ENCODE measurements at places on chromosomes 2 and 18.

DNA sequence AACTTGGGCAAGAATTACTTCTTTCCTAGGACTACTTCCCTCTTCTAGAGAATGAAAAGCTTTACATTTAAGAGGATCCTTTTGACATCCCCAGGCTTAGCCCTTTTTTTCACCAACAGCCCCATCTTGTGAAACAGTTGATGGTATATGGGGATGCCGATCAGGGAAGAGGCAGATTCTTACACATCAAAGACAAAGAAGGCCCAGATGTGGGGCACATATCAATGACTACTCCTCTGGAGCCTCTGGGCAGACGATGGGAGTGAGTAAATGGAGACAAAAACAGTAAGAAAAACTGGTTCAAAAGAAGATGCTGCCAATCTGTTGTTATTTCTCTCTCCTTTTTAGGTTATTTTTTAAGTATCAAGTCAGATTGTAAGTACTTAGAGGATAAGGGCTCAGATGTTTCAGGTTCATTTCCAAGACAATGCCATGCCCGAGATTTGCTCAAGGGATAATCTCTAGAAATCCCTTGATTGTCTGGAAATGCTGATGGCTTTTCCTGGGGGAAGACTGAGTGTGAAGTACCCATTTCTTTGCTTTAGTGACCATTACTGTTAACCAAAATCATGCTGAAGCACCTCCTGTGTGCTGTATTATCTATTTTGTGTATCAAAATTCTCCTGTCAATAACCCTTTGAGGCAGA, 117.5 kb downstream of the EPHA4 start:
- H3K4me1 ChIP-seq: no peaks in the 10 kb centered on the region
- H3K27ac ChIP-seq: no peak overlapping the region
- H3K4me3 ChIP-seq: no peak overlapping the region

DNA sequence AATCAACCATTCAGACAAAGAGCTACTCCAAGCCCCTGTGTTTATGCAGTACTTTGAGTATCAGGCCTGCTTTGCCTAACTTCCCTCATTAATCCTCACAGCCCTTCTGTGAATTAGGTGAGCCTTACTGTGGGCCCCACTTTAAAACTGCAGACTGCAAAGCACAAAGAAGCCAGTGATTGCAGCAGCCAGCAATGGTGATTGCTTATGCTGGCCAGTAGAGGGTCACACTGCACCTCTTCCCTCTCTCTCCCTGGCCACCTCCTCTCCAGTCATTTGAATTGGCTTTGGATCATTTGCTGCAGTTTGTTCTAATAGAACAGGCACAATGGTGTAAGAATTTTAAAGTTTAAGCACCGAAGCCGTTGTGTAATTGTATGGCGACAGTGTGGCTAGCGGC, 229.9 kb downstream of the AGPS start:
- H3K27ac ChIP-seq: no peak overlapping the region
- no peak overlapping the region for H3K4me3 ChIP-seq
- H3K27me3 ChIP-seq: no peaks in the 10 kb centered on the region

DNA sequence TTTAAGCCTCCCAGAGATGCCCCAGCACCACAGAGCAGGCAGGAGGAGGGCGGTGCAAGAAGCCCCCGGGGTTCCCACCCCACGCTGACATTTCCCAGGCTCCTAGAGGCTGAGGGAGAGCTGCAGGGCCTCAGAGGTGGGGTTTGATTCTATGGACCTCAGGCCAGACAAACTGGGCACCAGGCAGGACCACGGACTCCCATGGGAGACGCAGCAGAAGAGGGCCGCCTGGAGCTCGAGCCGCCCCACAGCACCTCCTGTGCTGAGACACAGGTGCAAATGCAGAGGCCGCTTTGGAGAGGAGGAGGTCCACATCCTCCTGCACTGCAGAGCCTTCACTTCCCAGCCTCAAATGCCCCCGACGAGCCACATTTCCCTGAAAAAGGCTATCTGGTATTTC, 62.7 kb downstream of the PSMG2 start:
- no peaks in the 10 kb centered on the region for H3K27me3 ChIP-seq
- no peaks in the 10 kb centered on the region for H3K36me3 ChIP-seq
- H3K4me1 ChIP-seq: no peaks in the 10 kb centered on the region

DNA sequence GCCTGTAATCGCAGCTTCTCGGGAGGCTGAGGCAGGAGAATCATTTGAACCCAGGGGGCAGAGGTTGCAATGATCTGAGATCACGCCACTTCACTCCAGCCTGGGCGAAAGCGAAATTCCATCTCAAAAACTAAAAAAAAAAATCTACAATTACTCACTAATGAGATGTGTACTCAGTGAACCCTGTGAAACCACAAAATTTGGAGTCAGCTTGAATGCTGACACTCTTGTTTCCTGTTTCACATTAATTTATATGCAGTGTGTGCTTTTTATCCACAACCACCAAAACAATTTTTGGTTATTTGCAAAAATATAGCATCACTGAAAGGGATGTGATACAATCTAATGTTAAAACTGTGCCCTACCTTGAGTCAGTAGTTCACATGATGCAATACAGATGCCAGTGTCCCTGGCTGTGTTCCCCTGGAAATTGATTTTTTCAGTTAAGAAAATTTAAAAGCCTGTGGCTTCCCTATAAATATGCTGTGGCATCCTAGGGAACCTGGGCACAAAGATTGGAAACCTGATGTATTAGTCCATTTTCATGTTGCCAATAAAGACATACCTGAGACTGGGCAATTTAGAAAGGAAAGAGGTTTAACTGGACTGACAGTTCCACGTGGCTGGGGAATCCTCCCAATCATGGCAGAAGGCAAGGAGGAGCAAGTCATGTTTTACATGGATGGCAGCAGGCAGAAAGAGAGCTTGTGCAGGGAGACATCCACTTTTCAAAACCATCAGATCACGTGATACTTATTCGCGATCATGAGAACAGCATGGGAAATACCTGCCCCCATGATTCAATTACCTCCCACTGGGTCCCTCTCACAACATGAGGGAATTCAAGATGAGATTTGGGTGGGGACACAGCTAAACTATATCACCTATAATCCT, 337.5 kb upstream of the NT5C1B start:
- no peak overlapping the region for H3K27ac ChIP-seq
- no peaks in the 10 kb centered on the region for H3K4me1 ChIP-seq
- no peaks in the 10 kb centered on the region for H3K27me3 ChIP-seq
- no peak for DNase-seq

DNA sequence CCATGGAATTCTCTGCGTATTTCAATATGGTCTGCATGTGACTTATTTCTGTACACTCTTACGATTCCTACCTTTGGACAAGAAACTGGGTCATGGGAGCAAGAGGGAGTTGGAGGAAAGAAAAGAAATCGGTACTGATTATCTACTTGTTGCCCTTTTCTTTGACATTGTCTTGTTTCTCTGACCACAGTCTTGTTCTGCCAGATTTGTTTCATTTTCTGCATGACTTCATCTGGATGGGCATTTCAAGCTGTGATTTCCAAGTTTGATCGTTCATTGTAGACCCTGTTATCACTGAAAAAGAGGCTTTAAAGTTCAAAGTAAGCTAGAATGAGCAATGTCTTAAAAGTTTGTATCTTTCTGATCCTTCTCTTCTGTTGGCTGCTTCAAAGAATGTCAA, 2186.3 kb upstream of the CELF4 start:
- H3K27ac ChIP-seq: peak overlapping the region; percentile 57
- no peaks in the 10 kb centered on the region for H3K36me3 ChIP-seq
- no peak overlapping the region for H3K4me3 ChIP-seq

DNA sequence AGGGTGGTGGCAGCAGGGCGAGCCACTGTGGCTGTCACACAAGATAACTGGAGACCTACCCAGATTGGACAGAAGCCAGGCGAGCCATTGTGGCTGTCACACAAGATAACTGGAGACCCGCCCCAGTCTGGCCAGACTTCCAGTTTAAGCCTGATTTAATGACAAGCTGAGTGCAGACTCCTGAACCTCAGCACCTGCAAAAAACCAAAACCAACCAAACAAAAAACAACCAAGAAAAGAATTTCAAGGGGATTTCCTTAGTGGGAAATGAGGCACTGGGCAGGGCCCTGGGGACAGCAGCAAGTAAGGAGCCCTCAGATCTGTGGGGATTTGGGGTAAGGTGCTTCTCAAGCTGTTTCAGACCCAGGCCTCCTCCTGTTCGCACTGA, 95.2 kb upstream of the BOD1L2 start:
- no peak overlapping the region for H3K4me3 ChIP-seq
- no peak for DNase-seq
- no peaks in the 10 kb centered on the region for H3K27me3 ChIP-seq
- no peaks in the 10 kb centered on the region for H3K4me1 ChIP-seq
- no peak overlapping the region for H3K27ac ChIP-seq

GRCh38 chr2:140178234-140178633, 1398.0 kb upstream of the NXPH2 start:
- no peaks in the 10 kb centered on the region for H3K36me3 ChIP-seq
- H3K27me3 ChIP-seq: no peaks in the 10 kb centered on the region
- H3K4me1 ChIP-seq: no peaks in the 10 kb centered on the region
- no peak overlapping the region for H3K4me3 ChIP-seq

DNA sequence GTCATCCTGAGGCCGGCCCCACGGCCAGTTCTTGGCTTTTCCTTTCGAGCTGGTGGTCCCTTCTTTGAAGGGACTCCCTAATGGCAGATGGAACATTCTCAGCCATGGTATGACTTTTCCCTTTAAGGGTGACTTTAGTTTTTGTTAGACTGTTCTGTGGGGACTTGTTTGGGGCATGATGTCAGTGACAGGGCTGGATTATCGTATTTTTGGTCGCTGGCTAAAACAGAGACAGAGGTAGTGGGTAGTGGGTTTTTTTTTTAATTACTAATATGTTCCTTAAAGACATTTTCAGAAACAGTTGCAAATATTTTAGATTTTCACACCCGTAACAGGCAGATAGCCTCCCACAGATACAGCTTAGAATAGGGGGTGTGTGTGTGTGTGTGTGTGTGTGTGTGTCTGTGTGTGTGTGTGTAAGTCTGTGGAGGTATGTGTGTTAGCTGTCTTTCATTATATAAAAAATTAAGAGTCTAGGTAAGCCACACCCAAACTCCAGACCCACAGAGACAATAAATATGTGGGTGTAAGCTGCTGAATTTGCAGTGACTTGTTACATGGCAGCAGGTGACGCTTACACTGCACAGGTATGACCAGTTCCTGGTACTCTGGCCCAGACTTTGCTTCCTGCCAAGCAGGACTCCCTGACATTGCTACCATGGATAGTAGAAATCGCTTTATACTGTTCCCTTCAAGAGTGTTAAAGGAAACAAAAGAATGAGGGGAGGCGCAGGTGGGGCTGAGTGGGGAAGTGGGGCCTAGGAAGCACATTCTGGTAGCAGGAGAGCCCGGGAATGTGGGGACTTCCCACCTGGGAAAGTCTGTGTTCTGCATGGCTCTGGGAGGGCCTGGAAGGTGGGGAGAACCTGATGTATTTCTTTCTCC, 20.9 kb downstream of the NCK2 start:
- peaks cover 36% of the 10 kb centered on the region for H3K4me1 ChIP-seq
- H3K36me3 ChIP-seq: no peaks in the 10 kb centered on the region
- H3K27me3 ChIP-seq: no peaks in the 10 kb centered on the region

GRCh38 chr18:48013162-48013561, 82.7 kb upstream of the SMAD2 start:
- no peaks in the 10 kb centered on the region for H3K36me3 ChIP-seq
- DNase-seq: no peak
- no peak overlapping the region for H3K27ac ChIP-seq

GRCh38 chr2:169069341-169069740, at the start of gene DHRS9:
Gene DHRS9 (plus strand): TSS chr2:169069563. CDS start chr2:169081582, 12,019 bp downstream.
- DNase-seq: no peak
- no peaks in the 10 kb centered on the region for H3K4me1 ChIP-seq
- H3K27me3 ChIP-seq: no peaks in the 10 kb centered on the region
- H3K27ac ChIP-seq: no peak within 1 kb of the TSS
- H3K36me3 ChIP-seq: no peaks in the 10 kb centered on the region

DNA sequence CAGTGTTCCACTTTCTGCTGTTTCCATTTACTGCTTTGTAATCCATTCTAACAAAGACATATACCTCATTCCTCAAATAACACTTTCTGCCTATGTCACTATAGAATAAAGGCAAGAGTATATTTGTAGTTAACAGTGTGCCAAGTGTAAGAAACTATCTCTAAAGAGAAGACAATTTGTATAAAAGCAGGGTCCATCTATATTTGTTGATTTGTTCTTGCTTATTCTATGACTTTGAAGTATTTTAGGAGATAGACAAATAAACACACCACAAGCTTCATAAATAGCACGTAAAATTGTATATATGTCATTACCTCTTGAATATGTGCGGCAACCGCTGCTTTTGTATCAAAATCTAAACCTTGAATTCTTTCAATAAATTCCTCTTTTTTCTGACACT, 56.0 kb downstream of the CCDC88A start:
- H3K4me3 ChIP-seq: no peak overlapping the region
- DNase-seq: no peak
- no peaks in the 10 kb centered on the region for H3K36me3 ChIP-seq
- H3K27me3 ChIP-seq: no peaks in the 10 kb centered on the region
- H3K27ac ChIP-seq: no peak overlapping the region

DNA sequence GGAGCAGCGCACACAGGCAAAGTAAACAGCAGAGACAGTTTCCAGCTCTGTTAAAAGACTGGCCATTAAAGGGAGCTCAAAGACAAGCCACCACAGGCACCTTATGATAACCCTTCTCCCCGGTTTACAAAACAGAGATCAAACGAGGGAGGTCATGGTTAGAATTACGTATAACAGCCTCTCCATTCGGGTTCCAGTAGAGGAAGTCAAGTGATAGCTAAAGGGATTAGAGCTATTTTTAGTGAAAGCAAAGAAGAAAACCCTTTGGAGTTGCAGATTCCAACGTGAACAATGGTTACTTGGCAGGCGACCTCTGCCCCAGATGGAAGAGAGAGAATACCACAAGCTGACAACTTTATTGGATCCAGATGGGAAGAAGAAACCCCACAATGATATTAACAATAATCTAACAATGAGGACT, 31.2 kb upstream of the EDAR start:
- no peak overlapping the region for H3K27ac ChIP-seq
- H3K36me3 ChIP-seq: no peaks in the 10 kb centered on the region
- no peak for DNase-seq
- H3K27me3 ChIP-seq: no peaks in the 10 kb centered on the region

GRCh38 chr2:144950899-144951560, 431.1 kb upstream of the ZEB2 start:
- no peaks in the 10 kb centered on the region for H3K4me1 ChIP-seq
- H3K27ac ChIP-seq: no peak overlapping the region
- no peak for DNase-seq
- no peaks in the 10 kb centered on the region for H3K36me3 ChIP-seq
- no peak overlapping the region for H3K4me3 ChIP-seq

DNA sequence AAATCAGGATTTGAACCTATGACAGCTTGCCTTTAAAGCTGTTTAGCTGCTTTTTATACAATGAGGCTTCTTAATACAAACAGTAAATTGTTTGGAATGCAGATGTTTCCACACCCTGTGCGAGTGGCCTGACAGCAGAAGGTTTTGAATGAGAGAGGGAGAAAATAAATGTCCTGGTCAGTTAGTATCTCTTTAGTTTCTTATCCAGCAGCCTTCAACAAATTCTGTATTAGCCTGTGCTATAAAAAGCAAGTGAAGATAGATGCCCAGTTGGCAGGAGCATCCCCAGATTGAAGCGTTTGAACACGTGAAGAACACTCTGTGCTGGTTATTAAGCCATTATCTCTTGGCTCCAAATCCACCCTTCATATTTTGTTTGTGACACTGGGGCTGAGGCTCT, 70.6 kb downstream of the CERS6 start:
- peak; percentile 92 for DNase-seq
- H3K4me1 ChIP-seq: peaks cover 52% of the 10 kb centered on the region
- peak overlapping the region; percentile 89 for H3K27ac ChIP-seq
- no peak overlapping the region for H3K4me3 ChIP-seq
- H3K36me3 ChIP-seq: no peaks in the 10 kb centered on the region

GRCh38 chr2:11829947-11830707, 83.7 kb downstream of the LPIN1 start:
- H3K4me1 ChIP-seq: peaks cover 20% of the 10 kb centered on the region
- no peaks in the 10 kb centered on the region for H3K36me3 ChIP-seq
- peak overlapping the region; percentile 0 for H3K4me3 ChIP-seq
- no peaks in the 10 kb centered on the region for H3K27me3 ChIP-seq
- peak; percentile 85 for DNase-seq
- peak overlapping the region; percentile 74 for H3K27ac ChIP-seq

Measured in testis (tissue), 5 donors.